A172 (cell line): ENCODE measurements at places on chromosomes 6 and 20. TPM values are rescaled to one million over a fixed set of nuclear protein-coding genes. Genes with fewer than 3 reads are reported as not detected.

TMEM181 gene
- total RNA-seq = 24.1 and 25.5 TPM in 2 replicates

TRIM38 gene
- 5.2 and 6.4 TPM in 2 replicates for total RNA-seq

PLAGL2 gene
- 3.7 and 4.6 TPM in 2 replicates for total RNA-seq

DOK5 gene
- not detected in 2 replicates for total RNA-seq

RHAG gene
- not detected in 2 replicates for total RNA-seq

SLC22A2 gene
- total RNA-seq = 0.69 and 1.2 TPM in 2 replicates

PACRG gene
- not detected in 2 replicates for total RNA-seq

PTGIS gene
- total RNA-seq = 0.07 and 0.14 TPM in 2 replicates

CAGE1 gene
- not detected in 2 replicates for total RNA-seq

RIPOR2 gene
- 0.53 TPM in 1 of 2 replicates, not detected in the other for total RNA-seq

TRIM31 gene
- total RNA-seq = not detected in 2 replicates

PDYN gene
- not detected in 2 replicates for total RNA-seq

PAK5 gene
- total RNA-seq = not detected in 2 replicates

LY6G6F gene
- not detected in 2 replicates for total RNA-seq

CRISP3 gene
- not detected in 2 replicates for total RNA-seq

MBOAT1 gene
- 6.2 and 10.3 TPM in 2 replicates for total RNA-seq

CDH4 gene
- 2.6 and 5.5 TPM in 2 replicates for total RNA-seq

GTF3C6 gene
- total RNA-seq = 128 and 230 TPM in 2 replicates

FAM209B gene
- not detected in 2 replicates for total RNA-seq

MAVS gene
- 18.6 and 23.9 TPM in 2 replicates for total RNA-seq

PI16 gene
- 0.74 TPM in 1 of 2 replicates, not detected in the other for total RNA-seq

BEND6 gene
- 11.7 and 14.1 TPM in 2 replicates for total RNA-seq

RIMS1 gene
- total RNA-seq = not detected in 2 replicates

EPPIN gene
- not detected in 2 replicates for total RNA-seq

SLC2A4RG gene
- 88.0 and 97.9 TPM in 2 replicates for total RNA-seq

HELZ2 gene
- 17.1 and 17.2 TPM in 2 replicates for total RNA-seq

CCN6 gene
- total RNA-seq = not detected in 2 replicates
